GM13977 (cell line): ENCODE measurements at places on chromosomes 3 and 15.

- DNase-seq: no peak
These were observed 455 bp upstream of the SNAP23 start for GRCh38 chr15:42494998-42495360.

DNA sequence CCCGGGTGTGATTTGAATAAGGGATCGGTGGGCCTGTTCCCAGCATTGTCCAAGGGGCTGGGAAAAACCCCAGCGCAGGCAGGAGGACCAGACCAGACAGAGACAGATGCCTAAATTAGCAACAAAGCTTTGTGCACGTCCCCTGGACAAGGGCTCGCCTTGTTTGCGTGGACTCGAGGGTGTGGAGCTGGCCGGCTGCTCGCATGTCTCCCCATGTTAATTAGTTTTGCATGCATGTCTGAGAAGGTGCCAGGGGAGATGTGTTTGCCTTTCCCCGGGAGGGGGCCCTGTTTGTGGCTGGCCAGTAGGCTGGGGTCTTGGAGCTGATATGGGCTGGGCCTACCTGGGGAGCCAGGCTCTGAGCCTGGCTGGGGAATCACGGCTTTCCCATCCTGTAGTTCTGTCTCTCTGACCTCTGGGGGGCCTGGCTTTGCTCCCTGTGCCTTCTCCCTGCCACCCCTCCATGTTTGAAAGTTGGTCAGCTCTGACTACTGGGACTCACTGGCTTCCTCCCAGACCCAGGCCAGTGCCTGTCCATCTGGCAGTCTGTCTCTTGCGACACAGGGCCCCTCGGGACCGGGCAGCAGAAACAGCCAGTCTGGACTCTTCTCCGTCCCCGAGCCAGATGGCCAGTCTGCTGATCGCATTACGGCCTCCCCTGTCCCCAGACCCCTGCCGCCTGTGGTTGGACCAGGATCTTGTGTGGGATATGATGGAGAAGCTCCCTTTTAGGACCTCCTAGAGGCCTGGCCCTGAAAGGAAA lies 55.4 kb upstream of the POLG start:
- no peak for DNase-seq

GRCh38 chr15:94620632-94621031 lies 389.3 kb downstream of the MCTP2 start:
- DNase-seq: no peak

DNA sequence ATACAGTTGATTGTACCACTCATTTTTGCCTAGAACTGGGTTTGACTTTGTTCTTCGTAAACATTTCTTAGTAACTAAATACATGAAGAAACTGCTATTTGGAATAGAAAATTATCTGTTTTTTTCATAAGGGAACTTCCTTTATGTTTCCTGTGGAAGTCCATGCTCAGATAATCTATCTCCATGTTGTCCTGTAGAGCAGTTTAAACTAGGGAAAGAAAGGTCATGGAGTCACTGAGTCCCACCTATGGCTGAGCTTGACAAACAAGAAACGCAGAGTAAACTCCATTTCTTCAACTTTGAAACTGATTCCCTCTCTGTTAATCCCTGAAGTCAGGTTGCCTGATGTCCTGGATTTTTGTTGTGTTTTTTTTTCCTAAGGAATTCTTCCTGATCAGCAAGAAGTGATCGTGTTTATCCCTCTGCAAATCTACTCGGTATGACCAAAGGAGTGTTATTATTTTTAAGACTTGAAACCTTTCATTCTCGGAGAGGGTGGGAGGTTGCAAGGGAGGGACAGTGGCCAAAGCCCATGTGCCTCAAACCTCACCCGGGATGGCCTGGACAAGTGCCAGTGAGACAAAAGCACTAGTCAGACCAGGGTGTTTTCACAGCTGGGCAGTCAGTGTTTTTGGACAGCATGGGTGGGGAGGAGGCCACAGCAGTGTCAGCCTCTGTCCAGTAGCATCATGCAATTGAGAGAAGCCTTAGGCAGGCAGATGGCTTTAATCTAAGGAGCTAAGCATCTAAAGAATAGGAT lies 129.8 kb upstream of the PHLDB2 start:
- DNase-seq: no peak

DNA sequence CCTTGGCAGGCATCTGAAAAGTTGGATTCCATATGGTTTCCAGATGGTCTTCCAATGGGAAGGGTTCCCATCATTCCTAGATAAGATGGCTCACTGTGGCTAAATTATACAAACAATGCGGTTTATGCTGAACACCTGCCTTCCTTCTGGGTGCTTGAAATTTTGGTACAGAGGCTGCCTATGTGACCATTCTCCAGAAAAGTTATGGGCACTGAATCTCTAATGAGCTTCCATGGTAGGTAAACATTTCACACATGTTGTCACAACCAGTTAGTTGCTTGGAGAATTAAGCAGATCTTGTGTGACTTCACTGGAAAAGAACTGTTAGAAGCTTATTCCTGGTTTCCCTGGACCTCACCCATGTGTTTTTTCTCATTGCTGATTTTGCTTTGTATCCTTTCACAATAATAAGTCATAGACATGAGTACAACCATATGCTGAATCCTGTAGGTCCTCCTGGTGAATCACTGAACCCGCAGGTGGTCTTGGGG lies 30.1 kb downstream of the PLOD2 start:
- no peak for DNase-seq

GRCh38 chr15:26038693-26039092 lies 175.6 kb upstream of the ATP10A start:
- DNase-seq: no peak

DNA sequence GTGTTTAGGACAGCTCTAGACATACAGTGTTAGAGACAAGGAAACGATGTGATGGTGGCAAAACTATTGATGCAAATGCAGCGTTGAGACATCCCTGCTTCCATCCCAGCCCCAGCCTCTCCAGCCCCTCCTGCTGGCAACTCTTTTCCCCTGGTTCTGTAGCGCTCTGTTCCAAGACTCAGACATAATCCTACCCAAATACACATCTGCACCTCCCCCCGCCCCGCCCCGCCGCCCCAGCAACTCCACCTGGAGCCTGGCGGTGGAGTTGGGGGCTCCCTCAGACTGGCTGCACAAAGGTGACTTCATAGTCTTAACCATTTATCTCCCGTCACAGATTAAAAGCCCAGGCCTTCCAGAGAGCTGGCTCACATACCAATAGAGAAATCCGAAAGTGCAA lies 7.2 kb upstream of the SEC22A start:
- DNase-seq: no peak

DNA sequence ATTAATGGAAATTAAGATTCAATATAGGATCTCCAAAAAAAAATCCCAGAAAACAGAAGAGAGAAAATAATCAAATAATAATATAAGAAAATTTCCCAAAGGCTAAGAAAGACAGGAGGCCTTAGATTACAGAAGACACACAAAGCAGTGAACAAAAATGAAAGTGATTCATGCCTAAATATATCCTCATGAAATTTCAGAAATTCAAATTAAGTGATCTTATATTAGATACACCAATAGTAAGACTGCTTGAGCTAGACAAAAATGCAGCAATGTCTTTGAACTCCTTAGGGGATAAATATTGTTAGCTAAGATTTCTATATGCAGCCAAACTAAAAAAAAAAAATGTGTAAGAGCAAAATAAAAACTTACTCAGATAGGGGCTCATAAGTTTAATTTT lies 44.6 kb upstream of the ARPP21 start:
- no peak for DNase-seq

GRCh38 chr3:150823277-150823676 lies 60.3 kb upstream of the SIAH2 start:
- DNase-seq: no peak

- no peak for DNase-seq
These were observed 15.4 kb downstream of the ZNF148 start for GRCh38 chr3:125359700-125360099.

DNA sequence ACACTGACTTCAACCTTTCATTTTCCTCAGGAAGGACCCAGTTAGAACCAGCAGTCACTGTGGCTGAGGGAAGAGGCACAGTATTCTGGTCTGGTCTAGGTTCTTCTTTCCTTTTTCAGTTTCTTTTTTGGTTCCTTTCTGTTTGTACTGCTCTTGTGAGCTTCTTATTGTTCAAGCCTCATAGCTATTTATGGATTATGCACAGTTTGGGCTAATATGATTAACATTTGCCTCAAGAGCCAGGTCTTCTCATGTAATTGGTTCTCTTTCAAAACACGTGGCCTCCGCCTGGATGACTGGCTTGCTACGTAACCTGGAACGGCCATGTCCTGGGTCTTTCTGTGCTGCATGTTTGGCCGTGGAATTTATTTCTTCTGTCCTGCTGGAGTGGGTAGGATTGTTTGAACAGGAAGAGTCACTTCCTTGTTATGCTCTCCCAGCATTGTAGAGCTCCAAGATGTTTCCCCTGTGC lies 43.3 kb downstream of the RBMS3 start:
- DNase-seq: peak; percentile 25

DNA sequence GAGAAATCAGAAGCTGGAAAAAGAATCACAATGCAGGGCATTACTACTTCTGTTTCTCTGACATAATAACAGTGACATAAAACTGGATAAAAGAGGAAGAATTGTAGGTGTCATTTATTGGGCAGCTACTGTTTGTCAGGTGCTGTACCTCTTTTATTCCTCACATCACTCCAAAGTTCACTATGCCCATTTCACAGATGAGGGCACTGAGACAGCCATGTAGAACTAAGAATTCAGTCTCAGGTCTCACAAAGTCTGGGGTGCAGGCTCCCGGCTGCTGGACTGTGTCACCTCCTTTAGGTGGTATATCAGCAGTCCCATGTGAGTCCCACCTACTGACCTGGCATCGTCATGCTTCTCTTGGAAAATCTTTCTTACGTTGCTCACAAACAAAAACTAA lies 20.8 kb downstream of the TMEM212 start:
- DNase-seq: no peak

DNA sequence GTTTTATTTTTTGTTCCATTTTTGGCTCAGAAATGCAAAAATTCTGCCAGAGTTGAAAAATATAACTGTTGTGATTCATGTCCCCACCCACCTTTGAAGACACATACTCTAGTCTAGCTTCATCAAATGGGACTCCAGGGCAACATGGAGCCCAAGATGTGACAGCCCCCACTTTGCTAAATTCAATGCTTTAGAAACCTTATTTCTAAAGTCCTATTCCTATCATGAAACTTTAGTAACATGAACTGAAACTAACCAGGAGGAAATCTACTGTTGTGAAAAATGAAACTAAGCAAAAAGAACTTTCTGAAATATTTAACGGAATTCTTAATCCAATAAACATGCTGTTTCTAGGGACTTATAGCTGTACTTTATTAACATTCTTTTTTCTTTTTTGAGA lies 20.3 kb downstream of the UBP1 start:
- DNase-seq: no peak

GRCh38 chr3:126827121-126827520 lies 123.1 kb downstream of the CHCHD6 start:
- no peak for DNase-seq

DNA sequence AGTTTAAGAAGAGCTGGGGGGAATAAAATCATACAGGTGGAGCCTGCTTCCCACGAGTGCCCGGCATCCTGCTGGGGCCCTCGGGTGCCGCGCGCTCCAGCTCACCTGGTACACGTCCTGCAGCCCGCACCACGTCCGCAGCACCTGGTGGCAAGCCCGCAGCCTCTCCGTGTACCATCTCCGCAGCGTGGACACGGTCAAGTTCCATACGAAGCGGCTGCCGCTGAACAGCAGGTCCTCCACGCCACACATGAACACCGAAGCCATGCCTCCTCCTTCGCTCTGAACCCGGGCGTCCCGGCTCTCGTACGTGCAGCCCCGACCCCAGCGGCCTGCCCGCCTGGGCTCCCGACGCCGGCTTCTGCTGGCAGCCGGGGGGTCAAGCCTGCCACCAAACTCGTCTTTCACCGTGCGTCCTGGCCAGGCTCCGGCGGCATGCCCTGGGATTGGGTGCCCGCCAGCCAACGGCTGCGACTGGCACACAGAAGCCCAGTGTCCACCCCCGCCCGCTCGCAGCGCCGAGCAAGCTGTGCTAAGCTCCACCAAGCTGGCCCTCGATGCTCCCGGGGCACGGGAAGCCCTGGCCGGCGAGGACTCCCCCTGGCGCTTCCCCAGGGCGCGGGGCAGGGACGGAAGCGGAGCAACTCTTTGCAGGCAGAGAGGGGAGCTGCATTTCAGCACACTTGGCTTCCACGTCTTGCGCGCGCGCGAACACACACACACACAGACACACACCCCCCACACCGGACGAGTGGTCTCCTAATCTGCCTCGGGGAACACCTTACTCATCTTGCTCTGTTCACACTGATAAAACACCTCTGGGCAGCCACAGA lies at the start of gene FRMD4B:
Gene FRMD4B, minus strand, starts transcription at position 366 of the 833 bp plus-strand sequence. Its CDS starts 99 bp downstream, at position 267.
- peak; percentile 52 for DNase-seq
